Prostate gland (tissue), 2 donors: ENCODE measurements at places on chromosomes 5 and 9. TPM values are rescaled to one million over a fixed set of nuclear protein-coding genes. Genes with fewer than 3 reads are reported as not detected.

The SLC2A8 gene
- total RNA-seq = 29.3 TPM

The EQTN gene
- 3.0 TPM for total RNA-seq

The FST gene
- 8.4 TPM for total RNA-seq

The TAF11L5 gene
- not detected for total RNA-seq

The MARCHF3 gene
- total RNA-seq = 1.2 TPM

The STX17 gene
- total RNA-seq = 34.0 TPM

GRCh38 chr5:102795526-102795925, 40.4 kb downstream of the PAM start:
- H3K4me1 ChIP-seq = no peaks in the 10 kb centered on the region
- no peak overlapping the region for H3K4me3 ChIP-seq
- H3K36me3 ChIP-seq = no peaks in the 10 kb centered on the region

DNA sequence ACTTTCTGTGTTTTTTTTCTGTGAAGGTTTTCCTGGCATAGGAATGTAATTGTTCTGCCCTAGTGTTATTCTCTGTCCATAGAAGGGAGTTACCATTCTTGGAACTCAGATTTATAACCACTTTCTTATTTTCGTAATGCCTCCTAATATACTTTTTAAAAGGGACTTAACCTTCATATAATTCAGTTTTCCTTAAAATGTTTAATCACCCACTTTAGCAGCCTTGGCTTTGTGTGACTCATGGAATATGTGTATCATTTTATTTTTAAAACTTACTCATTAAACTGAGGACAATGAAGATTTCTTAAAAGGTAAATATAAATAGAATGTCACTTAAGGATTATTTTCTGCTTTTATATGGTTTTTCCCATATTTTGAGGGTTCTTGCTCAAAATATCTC, 50.0 kb downstream of the RAI14 start:
- H3K27ac ChIP-seq = no peak overlapping the region
- DNase-seq = no peak
- no peaks in the 10 kb centered on the region for H3K36me3 ChIP-seq
- no peak overlapping the region for H3K4me3 ChIP-seq
- peaks cover 2% of the 10 kb centered on the region for H3K4me1 ChIP-seq
- H3K27me3 ChIP-seq = no peaks in the 10 kb centered on the region

DNA sequence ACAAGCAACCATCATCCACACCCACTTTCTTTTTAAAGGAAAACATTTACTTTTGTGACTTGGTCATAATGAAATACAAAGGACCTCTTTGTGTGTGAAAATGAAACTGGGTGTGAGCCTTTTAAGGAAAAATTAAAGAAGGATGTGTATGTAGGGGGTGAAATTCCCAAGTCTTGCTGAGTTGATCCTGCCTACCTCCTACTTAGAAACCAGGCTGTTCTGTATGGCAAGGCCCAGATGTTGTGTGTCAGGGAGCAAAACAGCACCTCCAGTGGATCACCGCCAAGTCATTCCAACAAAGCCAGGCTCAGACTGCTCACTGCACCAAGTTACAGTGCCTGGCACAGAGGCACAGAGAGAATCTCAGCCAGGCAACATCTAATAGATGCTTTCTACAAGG, 198.5 kb upstream of the FBN2 start:
- H3K27me3 ChIP-seq = no peaks in the 10 kb centered on the region
- H3K27ac ChIP-seq = no peak overlapping the region
- no peaks in the 10 kb centered on the region for H3K36me3 ChIP-seq
- H3K4me1 ChIP-seq = no peaks in the 10 kb centered on the region
- no peak overlapping the region for H3K4me3 ChIP-seq
- peak; percentile 7 for DNase-seq

DNA sequence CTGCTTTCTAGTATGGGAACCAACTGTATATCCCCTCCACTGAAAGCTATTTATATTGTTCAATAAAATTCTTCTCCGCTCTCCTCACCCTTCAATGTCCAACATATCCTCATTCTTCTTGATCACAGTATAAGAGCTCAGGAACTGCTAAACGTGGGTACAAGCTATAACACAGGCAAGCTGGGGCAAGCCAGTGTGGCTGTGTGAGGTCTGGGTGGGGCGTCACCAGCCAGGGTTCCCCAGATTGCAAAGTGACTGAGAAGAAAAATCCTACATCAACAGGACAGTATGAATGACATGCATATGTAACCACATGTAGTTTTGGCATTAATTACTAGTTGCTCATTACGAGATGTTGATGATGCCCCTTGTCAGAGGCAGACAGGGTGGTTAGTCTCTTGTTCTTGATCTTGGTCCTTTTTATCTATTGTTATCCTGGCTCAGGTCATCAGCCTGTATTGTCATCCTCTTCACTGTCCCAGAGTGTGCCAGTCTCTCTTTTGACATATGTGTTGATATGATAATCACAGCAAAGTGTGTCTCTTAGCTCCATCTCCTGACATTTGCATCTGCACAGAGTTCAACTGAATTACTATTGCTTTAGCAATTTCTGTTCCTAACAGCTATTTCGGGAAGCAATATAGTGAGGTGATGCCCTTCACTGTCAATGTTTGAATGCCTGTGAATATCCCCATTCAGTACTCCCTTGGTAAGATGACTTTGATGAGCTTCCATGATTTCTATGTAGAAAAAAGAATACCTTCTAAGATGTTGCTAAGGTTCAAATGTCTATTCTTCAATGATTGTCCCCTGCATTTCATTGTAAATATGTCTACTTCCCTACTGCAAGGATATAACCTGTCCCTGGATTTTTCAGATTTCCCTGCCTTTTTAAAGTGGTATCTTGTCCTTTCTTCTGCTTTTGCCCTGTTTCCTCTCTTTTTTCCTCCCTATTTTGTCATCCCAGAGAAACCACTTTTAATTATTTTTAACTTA, 140.3 kb downstream of the MAT2B start:
- no peak for DNase-seq
- H3K27ac ChIP-seq = no peak overlapping the region
- H3K4me3 ChIP-seq = no peak overlapping the region

- no peak overlapping the region for H3K27ac ChIP-seq
- no peak for DNase-seq
- no peaks in the 10 kb centered on the region for H3K4me1 ChIP-seq
- H3K4me3 ChIP-seq = no peak overlapping the region
- H3K27me3 ChIP-seq = no peaks in the 10 kb centered on the region
- no peaks in the 10 kb centered on the region for H3K36me3 ChIP-seq
These were observed 107.1 kb upstream of the TNPO1 start for GRCh38 chr5:72709341-72709740.

GRCh38 chr9:97560851-97561250, 59.4 kb downstream of the TMOD1 start:
- no peaks in the 10 kb centered on the region for H3K36me3 ChIP-seq
- H3K27me3 ChIP-seq = no peaks in the 10 kb centered on the region
- peaks cover 9% of the 10 kb centered on the region for H3K4me1 ChIP-seq
- H3K27ac ChIP-seq = no peak overlapping the region
- no peak for DNase-seq

- H3K27me3 ChIP-seq = no peaks in the 10 kb centered on the region
- peaks cover 9% of the 10 kb centered on the region for H3K4me1 ChIP-seq
- no peaks in the 10 kb centered on the region for H3K36me3 ChIP-seq
- H3K27ac ChIP-seq = no peak overlapping the region
- H3K4me3 ChIP-seq = no peak overlapping the region
- DNase-seq = no peak
These were observed 54.4 kb upstream of the AFAP1L1 start for GRCh38 chr5:149217096-149217802.

DNA sequence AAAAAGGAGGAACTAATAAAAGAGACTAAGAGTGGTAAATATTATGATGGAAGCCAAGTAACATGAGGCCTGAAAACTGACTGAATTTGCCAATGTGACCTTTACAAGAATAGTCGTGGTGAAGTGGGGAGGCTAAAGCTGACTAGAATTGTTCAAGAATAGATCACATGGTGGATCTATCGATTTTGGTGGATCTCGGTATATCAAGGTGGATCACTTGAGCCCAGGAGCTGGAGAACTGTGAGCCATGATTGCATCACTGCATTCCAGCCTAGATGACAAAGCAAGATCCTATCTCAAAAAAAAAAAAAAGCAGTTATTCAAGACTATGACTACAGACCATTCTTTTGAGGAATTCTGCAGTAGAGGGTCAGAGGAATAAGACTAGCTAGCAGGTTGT, 15.1 kb downstream of the ERMP1 start:
- H3K4me1 ChIP-seq = no peaks in the 10 kb centered on the region
- no peak overlapping the region for H3K27ac ChIP-seq
- H3K27me3 ChIP-seq = no peaks in the 10 kb centered on the region
- no peaks in the 10 kb centered on the region for H3K36me3 ChIP-seq

- H3K27ac ChIP-seq = no peak overlapping the region
- H3K4me1 ChIP-seq = no peaks in the 10 kb centered on the region
- no peak for DNase-seq
- H3K4me3 ChIP-seq = no peak overlapping the region
- H3K27me3 ChIP-seq = no peaks in the 10 kb centered on the region
These were observed 45.4 kb downstream of the TAF11L14 start for GRCh38 chr5:17679597-17680203.

- no peak overlapping the region for H3K4me3 ChIP-seq
- DNase-seq = peak; percentile 15
- no peaks in the 10 kb centered on the region for H3K36me3 ChIP-seq
- peaks cover 4% of the 10 kb centered on the region for H3K4me1 ChIP-seq
- H3K27me3 ChIP-seq = no peaks in the 10 kb centered on the region
These were observed 2.1 kb upstream of the ZFR start for GRCh38 chr5:32446630-32447029.

DNA sequence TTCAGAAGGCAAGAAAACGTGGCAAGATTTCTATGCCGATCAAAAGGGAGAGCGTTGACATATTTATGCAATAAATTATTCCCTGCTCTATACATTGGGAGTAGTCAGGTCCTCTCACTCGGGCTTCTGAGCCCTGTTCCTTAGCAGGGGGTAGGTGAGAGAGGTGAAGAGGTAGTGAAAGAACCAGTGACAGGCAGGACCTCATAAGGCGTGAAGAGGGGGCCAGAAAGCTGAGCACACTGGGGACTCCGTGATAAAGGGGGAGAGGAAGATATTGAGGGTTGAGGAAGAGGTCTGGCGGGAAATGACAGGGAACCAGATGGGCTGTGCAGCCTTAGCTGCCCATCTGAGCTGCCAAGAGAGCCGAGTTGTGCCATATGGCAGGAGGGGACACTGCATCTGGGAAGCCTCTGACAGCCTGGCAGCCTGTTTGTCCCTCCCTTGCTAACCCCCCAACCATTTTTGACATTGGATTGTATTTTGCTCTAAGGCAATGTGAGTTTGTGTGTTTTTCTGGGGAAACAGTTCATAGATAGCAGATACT, 782 bp upstream of the CDC20B start:
- no peaks in the 10 kb centered on the region for H3K36me3 ChIP-seq
- H3K4me3 ChIP-seq = peak overlapping the region; percentile 30
- DNase-seq = no peak
- H3K4me1 ChIP-seq = peaks cover 4% of the 10 kb centered on the region
- H3K27ac ChIP-seq = no peak overlapping the region

DNA sequence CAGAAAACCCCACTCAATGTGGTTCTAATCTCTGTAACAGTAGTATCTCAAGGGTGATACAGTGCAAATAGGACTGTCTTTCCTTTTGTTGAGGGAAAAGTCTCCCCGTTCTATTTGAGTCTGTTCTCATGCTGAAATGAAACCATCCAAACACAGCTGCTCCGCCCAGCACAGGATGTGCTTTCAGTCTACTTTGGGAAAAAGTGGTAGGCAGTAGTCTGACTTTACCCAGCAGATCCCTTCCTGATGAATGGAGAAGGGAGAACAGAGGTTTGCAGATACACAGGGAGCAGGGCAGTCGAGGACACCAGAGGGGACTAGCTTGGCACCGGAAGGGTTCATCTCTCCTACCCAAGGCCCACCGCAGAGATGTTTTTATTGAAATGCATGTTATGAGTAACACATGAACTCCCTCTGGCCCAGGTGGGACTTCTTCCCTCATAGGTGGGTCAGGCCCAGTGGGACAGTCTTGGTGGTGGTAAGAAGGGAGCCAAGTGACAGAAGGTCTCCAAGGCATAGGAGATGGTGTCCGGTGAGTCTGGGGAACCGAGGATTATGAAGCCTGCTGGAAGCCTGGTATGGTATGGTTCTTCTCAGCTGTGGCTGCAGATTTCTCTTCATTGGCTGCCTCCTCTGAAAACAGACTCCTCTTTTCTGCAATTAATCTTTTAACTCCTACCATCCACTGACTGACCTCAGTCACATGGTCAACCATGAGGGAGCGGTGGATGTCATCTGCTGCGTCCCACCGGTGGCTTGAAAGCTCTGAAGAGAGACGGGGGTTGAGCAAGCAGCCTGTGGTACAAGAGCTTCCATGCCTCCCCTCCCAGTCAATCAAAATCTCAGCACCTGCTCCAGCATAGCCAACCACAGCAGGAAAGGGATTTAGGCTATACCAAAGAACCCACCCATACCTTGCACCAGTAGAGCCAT, 3.0 kb downstream of the EIF4EBP3 start:
- peaks cover 5% of the 10 kb centered on the region for H3K36me3 ChIP-seq
- peak overlapping the region; percentile 97 for H3K27ac ChIP-seq

DNA sequence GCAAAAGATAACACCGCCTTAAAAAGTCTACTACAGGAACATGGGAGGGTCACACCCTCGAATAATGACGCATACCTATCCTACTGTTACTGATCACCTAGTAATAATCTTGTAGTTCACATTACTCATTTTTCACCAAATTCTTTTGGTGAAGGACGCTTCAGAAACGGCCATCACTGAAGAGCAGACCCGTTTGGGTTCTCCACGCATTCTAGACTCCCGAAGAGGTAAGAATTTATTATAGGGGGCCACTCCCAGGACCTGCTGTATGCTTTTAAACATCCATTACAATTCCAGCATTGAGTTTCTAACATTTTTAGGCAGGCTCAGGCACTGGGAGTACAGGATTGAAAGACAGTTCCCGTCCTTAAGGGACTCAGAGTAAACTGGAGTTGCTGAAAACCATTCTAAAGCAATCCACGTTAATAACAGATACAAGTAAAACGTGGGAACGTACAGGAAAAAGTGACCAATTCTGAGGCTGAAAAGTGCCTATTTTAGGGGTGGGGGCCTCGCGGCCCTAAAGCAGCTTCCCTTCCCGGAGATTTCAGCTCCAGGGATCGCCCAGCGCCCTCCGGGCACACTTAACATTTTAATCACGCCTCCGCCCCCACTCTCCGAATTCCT, at the start of gene FER:
FER (plus strand) TSS at position 124 of the 627 bp plus-strand sequence. CDS start 50,286 bp downstream, outside the sequence.
- peak; percentile 29 for DNase-seq
- no peaks in the 10 kb centered on the region for H3K4me1 ChIP-seq
- H3K27me3 ChIP-seq = no peaks in the 10 kb centered on the region
